ENCODE measurements at places on chromosomes 1 and 21. TPM values are rescaled to one million over a fixed set of nuclear protein-coding genes. Genes with fewer than 3 reads are reported as not detected.

The ATP5PO gene
- 597 TPM for total RNA-seq

The SAMD13 gene
- total RNA-seq: 0.20 TPM

The SNAP47 gene
- 53.3 TPM for total RNA-seq

The PLPPR5 gene
- not detected for total RNA-seq

The DENND2C gene
- total RNA-seq: 0.84 TPM

The FMO5 gene
- total RNA-seq: 0.54 TPM

The DNAH14 gene
- total RNA-seq: not detected

The CSF3R gene
- not detected for total RNA-seq

The FUBP1 gene
- 101 TPM for total RNA-seq

The IVL gene
- total RNA-seq: not detected

The GBP4 gene
- 22.2 TPM for total RNA-seq

The VHLL gene
- not detected for total RNA-seq

The SPRR1A gene
- total RNA-seq: not detected

The DYNLT4 gene
- not detected for total RNA-seq

The IQCC gene
- 8.7 TPM for total RNA-seq

The DNM3 gene
- total RNA-seq: 3.1 TPM

The BSND gene
- not detected for total RNA-seq

The TNFRSF4 gene
- not detected for total RNA-seq

The KRTAP10-3 gene
- total RNA-seq: not detected

The FNBP1L gene
- 18.7 TPM for total RNA-seq

All from M059J (cell line).